ENCODE measurements at places on chromosomes 1 and 21.

GRCh38 chr1:40265298-40265697, 7.3 kb downstream of the ZMPSTE24 start:
- no peak for DNase-seq

DNA sequence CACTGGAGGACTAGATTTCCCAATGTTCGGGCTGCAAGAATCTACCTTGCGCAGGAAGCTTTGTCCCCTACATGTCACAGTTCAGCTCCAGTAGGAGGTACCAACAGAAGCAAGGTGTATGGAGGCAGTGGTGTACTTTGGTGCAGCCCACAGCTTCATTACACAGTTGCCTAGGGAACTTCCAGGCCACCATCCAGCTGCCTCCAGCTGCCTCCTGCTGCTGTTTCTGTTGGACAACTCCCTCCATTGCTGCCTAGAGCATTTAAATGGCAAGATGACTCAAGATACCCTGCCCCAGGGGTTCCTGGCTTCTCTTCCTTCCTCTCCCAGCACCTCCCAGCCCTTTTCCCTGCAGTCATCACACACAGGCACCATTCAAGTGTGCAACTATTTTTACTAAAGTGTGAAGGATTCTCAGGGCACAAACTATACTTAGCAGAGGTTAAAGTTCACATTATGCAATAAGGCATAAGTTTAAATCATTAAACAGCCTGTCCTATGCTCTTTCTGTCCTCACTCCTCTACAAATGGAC, 39.0 kb upstream of the ATP1A1 start:
- DNase-seq, result no peak

DNA sequence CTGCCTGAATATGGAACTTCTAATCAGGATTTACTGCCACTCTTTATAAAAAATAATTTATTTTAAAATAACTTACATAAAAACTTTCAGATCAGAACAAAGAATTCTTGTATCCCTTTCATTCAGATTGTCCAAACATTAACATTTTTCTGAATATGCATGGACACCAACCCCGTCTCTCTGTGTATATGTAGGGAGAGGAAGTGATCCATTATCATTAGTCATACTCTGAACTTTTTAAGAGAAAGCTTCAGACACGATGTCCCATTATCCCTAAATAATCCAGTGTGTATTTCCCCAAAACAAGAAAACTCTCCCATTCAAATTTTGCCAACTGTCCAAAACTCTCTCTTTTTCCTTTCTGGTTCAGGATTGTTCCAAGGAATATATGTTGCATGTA, 122.3 kb upstream of the CXADR start:
- no peak for DNase-seq

DNA sequence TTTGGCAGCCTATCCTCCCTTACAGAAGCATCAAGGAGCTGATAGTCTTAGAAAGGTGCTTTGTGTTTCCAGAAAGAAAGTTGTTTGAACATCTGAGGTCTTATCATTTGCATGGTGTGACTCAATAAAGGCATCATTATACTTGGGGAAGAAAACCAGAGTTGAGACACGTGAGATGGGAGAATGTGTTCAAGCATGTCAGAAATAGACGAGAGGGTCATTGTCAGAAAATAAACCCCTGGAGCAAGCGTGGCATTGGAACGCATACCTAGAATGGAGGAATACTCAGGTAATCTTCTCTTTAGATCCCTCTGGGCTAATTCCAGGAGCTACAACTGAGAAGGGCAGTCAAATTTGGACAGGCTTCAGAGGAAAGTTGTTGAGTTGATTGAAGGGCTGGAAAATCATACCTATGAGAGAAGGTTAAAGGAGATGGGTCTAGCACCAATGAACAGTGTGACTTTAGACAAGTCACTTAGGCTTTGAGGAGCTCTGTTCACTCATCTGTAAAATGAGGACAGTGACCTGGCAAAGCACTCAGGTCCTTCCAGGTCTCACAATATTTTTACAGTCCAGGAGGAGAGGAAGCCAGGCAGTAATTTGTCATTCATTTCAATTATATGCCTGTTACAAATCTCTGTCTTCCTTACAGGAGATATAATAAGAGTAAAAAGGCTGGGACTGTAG, 101.3 kb upstream of the C1orf21 start:
- no peak for DNase-seq

- DNase-seq, result no peak
Measured at GRCh38 chr1:170707959-170708655, 44.2 kb downstream of the PRRX1 start.

GRCh38 chr1:186662752-186663151, 17.5 kb downstream of the PTGS2 start:
- no peak for DNase-seq

GRCh38 chr1:6148497-6149241, 31.5 kb downstream of the CHD5 start:
- peak; percentile 65 for DNase-seq

GRCh38 chr21:41737651-41738324, 29.1 kb downstream of the RIPK4 start:
- DNase-seq, result no peak

- DNase-seq, result no peak
Measured at GRCh38 chr1:21672478-21673276, 3.5 kb upstream of the RAP1GAP start.

- no peak for DNase-seq
Measured at GRCh38 chr1:45101947-45102346, 89.9 kb downstream of the UROD start.

DNA sequence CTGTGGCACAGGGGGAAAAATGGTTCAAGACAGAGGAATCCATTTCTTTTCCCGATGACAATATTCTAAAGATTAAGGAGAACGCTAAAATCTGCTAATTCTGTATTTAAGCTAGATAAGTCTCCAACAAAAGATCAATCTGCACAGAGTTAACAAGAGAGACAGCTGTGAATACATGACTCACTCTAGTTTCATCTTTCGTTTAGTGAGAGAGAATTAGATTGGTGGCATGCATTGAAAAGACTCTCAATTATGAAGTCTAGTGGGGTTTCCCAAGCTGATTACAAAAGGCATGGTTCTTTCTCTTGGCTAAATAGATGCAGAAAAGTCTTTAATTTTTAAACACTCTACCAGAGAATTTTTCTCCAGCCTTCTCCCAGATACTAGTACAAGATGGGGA, 34.4 kb downstream of the CAPN9 start:
- no peak for DNase-seq

DNA sequence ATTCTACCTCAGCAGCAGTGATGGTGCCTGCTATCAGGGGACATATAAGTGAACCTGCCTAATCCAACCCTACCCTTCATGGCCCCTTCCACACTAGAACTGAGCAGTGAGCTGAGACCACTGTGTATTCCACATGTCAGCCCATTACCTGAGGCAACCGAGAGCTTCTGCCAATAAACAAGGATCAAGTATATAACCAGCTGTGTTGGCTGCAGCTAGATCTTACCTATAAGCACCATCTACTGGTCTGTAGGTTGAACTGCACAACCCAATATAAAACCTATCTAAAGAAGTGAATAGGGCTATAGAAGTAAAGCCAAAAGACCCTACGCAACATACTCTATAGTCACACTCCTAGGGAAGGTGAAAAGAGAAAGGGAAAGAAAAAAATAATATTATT, 376.9 kb downstream of the HHIPL2 start:
- DNase-seq, result peak; percentile 38

DNA sequence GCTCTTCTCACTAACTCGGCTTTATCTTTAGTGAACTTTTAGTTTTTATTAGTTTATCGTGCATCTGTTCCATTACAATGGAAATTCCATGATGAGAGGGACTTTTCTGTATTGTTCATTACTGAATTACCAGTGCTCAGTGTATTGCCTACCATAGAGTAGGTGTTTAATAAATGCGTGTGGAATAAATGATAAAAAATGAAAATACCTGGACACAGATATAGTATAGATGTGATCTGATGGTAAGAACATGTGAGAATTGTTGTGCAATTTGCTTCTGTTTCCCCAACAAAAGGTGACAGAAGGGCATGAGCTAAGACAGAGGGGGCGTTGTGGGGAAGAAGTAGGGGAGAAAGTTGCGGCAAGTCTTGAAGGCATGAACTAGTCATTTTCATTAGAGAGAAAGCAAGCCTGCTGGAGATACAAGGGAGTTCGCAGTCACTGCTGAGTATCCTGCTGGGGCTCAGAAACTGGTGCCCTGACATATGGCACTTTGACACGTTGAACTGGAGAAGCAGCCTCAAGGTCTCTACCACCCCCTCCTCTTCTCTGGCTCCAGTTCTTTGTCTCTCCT, 5.6 kb upstream of the COG2 start:
- DNase-seq, result no peak

DNA sequence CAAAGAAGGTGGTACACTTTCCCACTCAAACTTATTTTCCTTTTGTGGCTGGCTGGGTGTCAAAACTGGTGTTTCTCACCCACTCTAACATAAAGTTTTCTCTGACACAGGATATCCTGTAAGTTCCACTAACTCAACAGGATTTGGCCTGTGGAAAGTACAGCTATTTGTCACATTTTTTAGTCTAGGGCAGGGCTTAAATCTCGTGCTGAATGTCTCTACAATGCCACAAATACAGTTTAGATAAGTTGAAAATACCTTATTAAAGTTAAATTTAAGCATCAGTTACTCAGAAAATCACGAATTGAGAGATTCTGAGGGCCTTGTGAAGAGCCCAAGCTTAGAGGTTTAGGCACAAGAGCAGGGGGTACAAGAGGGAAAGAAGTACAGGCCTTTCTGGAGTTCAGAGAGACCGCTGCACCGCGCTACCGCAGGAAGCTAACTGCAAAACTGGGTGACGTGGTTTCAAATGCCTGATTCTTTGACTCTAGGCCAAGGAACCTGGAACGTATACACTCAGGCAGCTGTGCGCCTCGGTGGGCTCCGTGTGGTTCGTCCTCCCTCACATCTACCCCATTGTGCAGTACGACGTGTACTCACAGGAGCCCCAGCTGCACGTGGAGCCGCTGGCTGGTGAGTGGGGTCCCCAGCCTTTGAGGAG, 23.4 kb upstream of the PWP2 start:
- DNase-seq, result no peak

GRCh38 chr1:210698661-210699060, 370.0 kb downstream of the HHAT start:
- no peak for DNase-seq

GRCh38 chr1:230855886-230856285, 12.4 kb downstream of the C1orf198 start:
- no peak for DNase-seq

DNA sequence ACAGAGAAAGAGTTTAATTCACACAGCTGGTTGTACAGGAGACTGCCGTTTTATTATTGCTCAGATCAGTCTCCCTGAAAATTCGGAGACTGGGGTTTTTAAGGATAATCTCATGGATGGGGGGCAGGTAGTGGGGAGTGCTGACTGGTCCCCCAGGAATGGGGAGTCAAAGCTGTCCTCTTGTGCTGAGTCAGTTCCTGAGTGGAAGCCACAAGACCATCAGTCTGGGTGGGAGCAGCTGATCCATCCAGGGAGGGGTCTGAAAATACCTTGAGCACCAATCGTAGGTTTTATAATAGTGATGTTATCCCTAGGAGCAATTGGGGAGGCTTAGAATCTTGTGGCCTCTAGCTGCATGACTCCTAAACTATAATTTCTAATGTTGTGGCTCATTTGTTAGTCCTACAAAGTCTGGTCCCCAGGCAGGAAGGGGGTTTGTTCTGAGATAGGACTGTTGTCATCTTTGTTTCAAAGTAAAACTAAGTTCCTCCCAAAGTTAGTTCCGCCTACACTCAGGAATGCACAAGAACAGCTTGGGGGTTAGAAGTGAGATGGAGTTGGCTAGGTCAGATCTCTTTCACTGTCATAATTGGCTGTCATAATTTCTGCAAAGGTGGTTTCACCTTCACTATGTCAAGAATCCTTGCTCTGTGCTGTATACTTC, 50.3 kb downstream of the TRAF5 start:
- DNase-seq, result no peak

GRCh38 chr1:157944663-157945280, 48.7 kb upstream of the KIRREL1 start:
- DNase-seq, result peak; percentile 27

DNA sequence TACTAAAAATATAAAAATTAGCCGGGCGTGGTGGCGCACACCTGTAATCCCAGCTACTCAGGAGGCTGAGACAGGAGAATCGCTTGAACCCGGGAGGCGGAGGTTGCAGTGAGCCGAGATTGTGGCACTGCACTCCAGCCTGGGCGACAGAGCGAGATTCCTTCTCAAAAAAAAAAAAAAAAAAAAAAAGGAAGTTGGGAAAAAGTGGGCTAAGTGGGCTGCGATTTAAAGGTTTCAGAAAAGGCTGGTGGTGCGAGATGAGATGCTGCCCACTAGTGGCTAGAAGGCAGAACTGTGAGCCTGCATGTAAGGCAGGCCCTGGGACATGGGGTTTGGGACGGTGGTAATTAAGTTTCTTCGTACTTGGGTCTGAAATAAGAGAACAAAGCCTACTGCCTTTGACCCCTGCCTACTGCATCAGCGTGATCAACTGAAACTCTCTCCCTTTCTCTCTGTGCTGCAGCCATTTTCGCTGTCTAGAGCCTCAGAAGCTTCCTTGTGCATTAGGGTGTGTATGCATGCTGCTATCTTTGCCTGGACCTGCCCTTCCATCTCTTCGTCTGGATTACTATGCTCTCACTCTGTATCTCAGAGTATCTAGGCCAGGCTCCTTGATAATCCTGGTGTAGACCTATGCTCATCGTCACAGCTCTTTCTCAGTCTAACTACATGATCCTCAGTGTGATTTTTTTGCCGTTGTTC, 12.4 kb downstream of the FMOD start:
- peak; percentile 77 for DNase-seq

GRCh38 chr1:109399326-109399957, 1.7 kb upstream of the SORT1 start:
- DNase-seq, result peak; percentile 65

- DNase-seq, result no peak
Measured at GRCh38 chr1:243595527-243596210, 254.4 kb downstream of the AKT3 start.

- peak; percentile 76 for DNase-seq
Measured at GRCh38 chr1:100188617-100189016, 10.6 kb upstream of the LRRC39 start.

DNA sequence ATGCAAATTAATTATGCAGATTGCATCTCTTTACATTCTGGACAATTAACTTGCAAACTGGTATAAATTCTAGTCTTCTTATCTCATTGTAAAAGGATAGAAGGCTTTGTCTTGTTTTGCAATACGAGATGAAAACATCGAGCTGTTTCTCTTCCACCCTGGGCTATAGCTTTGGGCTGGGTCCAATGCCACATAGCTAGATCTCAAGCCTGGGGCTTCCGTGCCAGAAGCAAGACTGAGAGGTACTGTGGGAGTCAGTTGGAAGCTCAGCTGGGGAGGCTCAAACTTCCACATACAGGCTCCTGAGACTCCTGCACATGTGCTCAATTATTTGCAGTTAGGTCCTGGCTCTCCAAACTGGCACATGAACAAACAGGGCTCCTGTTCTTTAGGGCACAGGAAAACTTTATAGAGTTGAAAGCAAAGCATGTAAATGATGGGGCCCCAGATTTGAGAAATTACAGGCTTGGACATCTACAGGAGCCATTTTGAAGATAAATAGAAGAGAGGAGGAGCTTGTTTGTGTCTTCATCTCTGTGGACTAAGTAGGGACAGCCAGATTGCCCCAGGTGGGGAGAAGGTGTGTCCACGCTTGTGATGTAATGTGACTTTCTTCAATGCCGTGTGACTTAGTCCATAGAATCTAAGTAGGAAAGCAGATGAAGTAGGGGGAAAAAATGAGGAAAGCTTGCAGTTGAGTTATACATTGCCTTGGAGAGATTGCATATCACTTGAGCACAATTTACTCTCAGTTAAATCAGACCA, 65.9 kb upstream of the SIPA1L2 start:
- DNase-seq, result no peak

GRCh38 chr1:182552527-182552926, 36.5 kb downstream of the RNASEL start:
- no peak for DNase-seq

GRCh38 chr1:9344426-9345200, 51.9 kb downstream of the SPSB1 start:
- no peak for DNase-seq

GRCh38 chr1:18874600-18874999, 15.1 kb upstream of the TAS1R2 start:
- no peak for DNase-seq
